ENCODE measurements at places on chromosomes 5 and 9.

DNA sequence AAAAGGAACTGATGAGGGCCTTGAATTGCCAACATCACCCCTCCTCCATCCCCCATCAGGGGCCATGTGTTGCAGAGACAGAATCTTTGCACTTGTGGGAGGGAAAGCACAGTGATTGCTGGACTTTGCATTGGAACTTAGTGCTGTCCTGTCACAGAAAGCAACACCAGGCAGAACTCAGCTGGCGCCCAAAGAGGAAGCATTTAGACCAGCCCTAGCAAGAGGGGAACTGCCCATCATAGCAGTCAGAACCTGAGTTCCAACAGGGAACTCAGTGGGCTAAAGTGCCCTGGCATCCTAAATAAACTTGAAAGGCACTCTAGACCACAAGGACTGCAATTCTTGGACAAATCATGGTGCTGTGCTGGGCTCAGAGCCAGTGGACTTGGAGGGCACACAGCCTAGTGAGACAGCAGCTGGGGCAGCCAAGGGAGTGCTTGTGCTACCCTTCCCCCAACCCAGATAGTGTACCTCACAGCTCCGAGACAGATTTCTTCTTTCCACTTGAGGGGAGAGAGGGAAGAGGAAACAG, 128.1 kb downstream of the ACTL7B start:
- no peak for DNase-seq

DNA sequence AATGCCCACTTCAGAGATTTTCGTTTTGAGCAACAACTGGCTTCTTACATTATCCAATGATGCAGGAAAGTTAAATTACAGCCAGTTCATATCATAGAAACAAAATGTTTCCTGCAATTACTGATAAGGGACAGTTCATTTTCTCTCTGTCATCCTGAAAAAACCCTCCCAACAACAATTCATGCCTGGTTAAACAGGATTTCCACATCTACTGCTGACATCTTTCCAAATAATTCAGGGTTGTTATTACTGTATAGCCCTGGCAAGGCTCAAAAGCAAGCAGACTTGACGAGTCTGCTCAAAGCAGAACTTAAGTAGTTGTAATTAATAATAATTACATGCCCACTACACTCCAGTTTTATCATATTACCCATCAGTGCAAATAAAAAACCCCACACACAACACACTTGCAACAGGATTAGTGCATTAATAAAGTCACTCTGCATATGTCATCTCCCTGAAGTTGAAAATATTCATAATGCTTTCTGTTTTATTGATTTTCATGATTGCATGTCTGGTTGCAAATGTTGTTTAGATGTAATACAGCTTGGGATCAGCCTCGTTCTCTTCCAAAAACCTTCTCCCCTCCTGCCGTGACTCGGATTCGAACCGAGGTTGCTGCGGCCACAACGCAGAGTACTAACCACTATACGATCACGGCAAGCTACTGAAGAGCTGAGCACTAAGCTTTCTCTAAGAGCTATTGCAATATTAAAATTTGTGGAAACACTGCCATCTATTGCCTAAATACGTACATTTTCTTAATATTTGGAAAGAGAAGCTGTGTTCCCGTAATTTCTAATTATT, 119.6 kb upstream of the NFIB start:
- DNase-seq = no peak

- DNase-seq = peak; percentile 74
Measured at GRCh38 chr5:177592010-177592834, at the start of gene TMED9. TSS of gene TMED9 (plus strand) at chr5:177592203. CDS start at chr5:177592215, 12 bp downstream.

- no peak for DNase-seq
Measured at GRCh38 chr5:128478386-128479368, 59.4 kb downstream of the FBN2 start.

DNA sequence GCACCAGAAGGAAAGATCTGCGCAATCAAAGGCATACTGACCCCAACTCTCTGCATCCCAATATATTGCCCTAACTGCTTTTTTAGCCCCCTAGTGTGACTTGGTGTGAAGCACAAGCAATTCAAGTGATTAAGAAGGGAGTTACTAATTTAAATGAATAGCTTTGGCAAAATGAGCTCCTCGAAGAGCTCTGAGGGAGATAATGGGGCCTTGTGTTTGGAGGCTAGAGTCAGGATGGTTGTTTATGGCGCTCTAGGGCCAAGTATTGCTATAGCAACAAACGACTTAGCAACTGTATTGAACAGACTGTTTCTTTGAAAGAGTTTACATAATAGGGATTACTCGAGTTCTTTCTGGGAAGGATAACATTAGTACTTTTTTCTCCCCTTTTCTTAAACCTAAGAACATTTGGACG, 11.5 kb upstream of the C5orf58 start:
- DNase-seq = no peak

- no peak for DNase-seq
Measured at GRCh38 chr9:91328186-91328585, 33.5 kb downstream of the AUH start.

- DNase-seq = no peak
Measured at GRCh38 chr5:155783246-155783645, 543.7 kb upstream of the SGCD start.

DNA sequence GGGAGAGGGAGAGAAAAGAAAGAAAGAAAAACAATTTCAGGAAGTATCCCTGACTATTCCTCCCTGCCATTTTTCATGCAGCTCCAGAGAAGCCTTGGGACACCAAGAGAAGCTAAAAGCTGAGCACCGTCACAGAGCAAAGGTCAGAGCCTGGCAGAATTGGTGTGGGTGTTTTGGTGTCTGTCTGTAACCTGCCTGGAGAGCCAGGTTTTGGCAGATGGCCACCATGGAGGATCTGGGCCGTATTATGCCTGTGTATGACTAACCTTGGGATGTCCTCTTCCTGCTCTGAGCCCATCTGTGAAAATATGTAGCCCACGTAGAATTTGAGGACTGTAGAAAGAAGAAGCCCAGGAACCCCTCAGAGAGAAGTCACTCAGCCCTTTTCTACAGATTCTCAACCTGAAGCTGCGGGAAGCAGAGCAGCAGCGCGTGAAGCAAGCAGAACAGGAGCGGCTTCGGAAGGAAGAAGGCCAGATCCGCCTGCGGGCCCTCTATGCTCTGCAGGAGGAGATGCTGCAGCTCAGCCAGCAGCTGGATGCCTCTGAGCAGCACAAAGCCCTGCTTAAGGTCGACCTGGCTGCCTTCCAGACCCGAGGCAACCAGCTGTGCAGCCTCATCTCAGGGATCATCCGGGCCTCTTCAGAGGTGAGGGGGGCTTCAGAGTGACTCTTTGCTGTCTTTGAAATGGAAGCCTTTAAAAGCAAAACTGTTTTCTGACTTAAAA, 18.8 kb downstream of the GLE1 start:
- DNase-seq = no peak

DNA sequence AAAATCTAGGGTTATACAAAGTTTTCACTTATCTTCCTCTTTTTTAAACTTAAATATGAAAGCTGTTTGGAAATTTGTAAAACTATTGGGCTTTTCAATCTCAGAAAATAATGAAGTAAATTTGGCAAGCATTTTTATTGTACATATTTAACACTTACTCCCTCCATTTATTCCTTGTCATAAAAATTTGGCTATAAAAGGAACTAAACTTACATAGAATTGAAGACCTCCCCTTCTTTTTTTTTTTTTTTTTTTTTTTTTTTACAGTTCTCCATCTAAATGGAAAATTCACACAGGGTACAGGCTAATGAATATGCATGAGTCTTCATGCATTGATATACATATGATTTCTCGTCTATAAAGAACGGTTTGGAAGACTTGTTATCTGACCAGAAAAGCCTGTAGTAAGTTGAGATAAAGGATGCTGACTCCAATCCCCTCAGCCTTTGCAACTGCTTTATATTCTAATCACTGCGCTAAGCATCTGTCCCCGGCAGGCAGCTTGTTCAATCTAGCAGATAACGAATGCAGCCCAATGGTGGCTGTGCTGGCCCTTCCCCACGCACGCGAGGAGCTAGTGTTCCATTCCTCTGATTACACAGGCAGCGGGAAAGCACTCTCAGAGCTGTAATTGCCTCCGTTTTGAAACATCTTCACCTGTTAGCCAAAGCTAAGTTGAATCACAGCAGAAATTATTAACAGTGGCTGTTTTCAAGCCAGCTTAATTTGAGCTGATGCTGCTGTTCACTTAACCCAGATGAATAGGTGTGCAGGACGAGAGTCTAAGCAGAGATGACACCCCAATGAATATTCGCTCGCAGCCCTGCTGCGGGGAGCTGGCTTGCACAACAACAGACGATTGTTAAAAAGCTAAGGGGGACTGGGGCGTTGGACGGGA, 453.8 kb upstream of the ZNF608 start:
- no peak for DNase-seq

DNA sequence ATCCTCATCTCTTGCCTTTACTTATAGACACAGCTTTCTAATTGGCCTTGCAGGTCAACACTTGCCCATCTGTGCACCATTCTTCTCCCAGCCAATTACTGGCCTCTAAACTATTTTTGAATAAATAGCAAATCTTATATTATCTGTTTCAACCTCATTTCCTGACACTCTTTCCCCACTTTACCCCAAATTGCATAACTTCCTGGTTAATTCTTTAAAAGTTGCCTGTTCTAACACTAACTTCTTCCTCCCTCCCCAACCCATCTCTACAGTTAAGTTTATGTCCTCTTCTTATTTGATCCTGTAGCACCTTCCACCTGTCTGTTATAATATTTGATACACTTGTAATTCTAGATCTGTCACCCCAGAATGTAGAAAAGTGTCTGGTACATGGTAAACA, 372.1 kb downstream of the PDE4D start:
- no peak for DNase-seq

DNA sequence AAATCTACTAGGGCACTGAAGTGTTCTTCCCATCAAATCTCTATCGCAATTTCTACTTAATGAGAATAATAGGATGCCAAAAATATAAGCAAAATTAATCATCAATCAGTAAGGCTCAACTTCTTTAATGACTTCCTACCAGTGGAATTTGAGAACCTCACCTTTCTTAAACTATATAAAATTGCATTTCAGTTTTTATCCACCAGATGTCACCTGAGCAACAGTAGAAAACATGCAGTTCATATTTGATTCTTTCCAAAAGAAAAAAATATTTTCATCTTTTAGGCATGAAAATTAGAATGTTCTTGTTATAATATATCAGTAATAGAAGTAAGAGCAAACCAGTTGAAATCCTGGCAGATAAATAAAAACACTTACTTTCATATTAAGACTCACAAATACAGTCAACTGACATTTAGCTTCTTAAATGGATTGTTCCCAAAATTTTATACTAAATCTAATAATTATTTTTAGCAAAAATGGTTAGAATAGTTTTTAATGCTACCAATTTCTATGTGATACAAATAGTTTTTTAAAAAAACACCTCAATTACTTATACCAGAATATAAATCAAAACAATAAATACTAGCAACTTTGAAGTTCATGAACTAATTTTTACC, 13.4 kb upstream of the CCDC112 start:
- no peak for DNase-seq

DNA sequence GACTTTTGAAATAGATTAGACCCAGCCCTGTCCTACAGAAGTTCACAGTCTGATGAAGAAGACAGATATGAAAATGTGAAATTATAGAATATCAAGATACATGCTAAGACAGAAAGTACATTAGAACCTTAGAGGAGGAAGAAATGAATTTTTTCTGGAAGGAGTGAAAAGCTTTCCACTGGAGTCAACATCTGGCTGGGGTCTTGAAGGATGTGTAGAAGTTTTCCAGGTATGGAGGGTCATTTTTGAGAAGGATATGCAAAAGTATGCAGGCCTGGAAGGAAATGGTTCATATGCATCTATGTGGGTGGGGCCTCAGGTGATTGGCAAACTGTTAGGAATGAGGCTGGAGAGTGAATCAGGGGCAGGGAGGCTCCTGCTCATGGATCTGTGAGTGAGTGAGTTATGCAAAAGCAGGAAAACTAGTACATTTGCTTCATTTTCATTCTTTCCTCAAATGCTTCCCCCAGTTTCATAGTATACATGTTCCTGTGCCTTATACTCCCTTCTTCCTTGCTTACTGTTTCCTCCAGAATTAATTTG, 142.3 kb downstream of the GRIA1 start:
- DNase-seq = no peak

DNA sequence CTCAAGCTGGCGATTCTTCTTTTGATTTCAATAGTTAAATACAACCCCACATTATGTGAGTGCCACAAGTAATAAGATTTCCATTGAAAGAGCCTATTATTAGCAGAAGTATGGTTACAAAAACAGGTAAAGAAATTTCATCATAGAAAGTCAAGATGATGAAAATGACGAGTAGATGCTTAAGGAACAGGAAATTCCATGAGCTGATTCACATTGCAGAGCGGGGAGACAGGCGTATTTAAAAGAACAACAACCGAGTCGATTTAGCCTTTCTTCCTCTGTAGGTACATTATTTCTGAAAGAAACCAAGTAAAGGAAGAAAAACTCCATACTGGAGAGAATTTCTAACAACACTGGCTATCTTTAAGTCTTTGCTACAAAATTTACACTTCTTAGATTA, 310.4 kb downstream of the SLF1 start:
- DNase-seq = no peak

DNA sequence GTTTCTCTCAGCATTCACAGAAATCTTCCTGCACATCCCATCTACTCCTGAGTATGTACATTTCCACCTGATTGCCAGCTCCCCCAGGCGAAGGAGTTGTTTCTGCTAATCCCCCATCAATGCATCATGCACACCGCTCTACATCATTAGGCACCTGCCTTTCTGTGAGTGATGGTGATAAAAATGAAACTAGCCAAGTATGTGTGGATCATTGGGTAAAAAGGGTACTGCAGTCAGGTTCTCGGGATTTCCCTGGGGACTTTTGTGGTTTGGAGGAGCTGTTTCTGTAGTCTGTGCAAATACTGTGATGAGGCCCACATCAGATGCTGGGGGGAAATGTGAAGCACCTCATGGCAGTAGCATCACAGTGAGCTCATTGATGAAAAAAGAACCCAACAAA, 30.4 kb downstream of the CAMK4 start:
- DNase-seq = no peak

GRCh38 chr9:72960446-72960845, 7.6 kb upstream of the ALDH1A1 start:
- DNase-seq = no peak

DNA sequence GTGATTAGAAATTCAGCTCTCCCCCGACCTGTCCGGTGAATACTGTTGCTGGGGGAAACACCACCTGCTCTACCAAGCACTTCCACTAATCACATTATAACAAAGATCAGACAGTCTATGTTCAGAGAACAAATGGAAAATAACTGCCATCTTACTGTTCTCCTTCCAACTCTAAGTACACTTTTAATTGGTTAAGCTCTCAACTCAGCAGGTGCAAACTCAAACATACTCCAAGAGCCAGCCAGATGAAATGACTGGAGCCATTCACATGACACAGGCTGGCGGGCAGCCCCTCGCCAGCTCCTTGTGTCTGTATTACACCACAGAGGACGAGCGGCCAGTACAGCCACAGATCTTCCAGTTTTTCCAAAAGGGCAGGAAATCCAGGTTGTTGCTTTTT, 16.1 kb downstream of the LIFR start:
- DNase-seq = no peak

All from stimulated activated CD8-positive, alpha-beta memory T cell treated with anti-CD3 and anti-CD28 coated beads, Interleukin-4, amount 100 ng/mL, for 1 hour (primary cell).